ENCODE measurements at places on chromosomes 7 and 10.

GRCh38 chr7:26167303-26167934, 15.4 kb downstream of the NFE2L3 start:
- DNase-seq, result no peak

- DNase-seq, result no peak
These were observed 61.1 kb upstream of the ZMIZ1 start for GRCh38 chr10:79007421-79008319.

GRCh38 chr7:130758429-130759056, 24.5 kb upstream of the KLF14 start:
- DNase-seq, result no peak

GRCh38 chr7:130942211-130942964, 208.4 kb upstream of the KLF14 start:
- DNase-seq, result no peak

- no peak for DNase-seq
These were observed at the start of gene GNAI1 for GRCh38 chr7:80134536-80135308. Gene GNAI1 (plus strand): TSS chr7:80134831. CDS start chr7:80135161, 330 bp downstream.

- no peak for DNase-seq
These were observed 63.5 kb downstream of the MINDY3 start for GRCh38 chr10:15796762-15797161.

GRCh38 chr10:68253346-68253745, 21.4 kb upstream of the ATOH7 start:
- DNase-seq, result no peak

DNA sequence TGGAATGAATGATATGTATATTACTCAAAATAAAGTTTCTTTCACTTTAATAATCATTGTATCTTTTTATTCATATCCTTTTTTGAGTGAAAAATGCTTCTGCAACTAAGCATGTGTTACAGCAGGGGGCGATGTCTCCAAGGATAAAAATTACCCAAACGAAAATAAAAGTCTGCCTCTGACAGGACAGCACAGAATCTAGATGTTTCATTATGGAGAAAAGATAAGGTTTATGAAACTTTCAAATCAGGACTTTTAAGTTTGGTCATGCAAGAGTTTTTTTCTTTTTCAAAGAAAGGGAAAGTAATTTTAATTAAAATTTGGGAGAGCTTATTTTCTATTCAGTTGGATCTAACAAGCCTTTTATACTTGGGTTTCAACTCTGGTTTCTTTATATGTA, 48.4 kb downstream of the TES start:
- DNase-seq, result no peak

GRCh38 chr10:3857318-3857717, 72.3 kb upstream of the KLF6 start:
- no peak for DNase-seq

GRCh38 chr10:74255214-74255613, 104.2 kb downstream of the ADK start:
- DNase-seq, result no peak

- DNase-seq, result no peak
These were observed 109.9 kb downstream of the AHR start for GRCh38 chr7:17408245-17408903.

DNA sequence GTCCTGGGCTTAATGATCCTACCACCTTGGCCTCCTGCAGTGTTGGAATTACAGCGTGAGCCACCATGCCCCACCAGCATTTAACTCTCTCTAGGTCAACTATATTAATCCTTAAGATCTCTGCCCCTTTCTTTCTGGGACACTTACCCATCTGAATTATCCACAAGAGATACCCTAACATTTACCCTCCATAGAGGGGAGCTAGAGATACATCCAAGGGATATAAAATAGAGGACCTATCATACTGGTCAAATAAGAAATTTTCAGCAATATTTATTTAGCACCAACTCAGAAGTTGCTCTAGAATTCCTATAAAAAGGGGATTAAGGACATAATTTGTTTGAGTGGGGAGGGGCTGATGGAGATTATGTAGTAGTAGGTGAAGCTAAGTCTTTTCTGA, 96.5 kb downstream of the OTUD1 start:
- no peak for DNase-seq

DNA sequence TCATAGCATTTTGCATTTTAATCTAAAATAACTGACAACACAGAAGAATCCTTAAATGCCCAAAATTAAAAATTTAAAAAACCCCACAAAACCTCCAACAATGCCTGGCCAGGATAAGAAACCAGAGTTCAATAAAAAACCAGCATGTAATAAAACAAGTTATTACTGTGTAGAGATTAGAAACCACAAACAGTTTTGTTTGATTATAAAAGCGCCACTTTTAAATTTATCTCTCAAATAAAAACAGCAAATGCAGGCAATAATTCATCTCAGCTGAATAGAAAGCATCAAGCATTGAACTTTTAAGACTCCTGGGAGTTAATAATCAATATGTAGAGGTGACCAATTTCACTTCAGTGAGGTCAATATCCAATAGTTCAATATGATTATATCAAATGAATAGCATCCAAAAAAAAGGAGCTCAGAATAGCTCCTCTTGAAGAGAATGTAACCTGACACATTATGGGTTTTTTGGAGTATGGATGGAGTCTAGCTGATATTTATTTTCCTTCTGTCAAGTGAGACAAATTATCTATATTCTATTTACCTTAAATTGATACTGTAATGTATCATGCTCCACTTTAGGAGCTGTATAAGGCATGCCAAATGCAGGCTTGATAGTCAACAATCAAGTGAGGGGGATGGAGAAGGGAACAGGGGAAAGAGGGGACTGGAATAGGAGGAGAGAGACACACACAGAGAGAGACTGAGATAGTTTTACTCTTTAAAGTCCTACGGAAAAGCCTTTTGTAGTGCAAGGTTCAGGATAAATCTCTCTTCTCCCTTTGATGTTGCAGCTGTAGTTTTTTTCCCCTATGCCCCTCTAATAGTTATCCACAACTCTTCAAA, 130.9 kb downstream of the RSU1 start:
- no peak for DNase-seq

DNA sequence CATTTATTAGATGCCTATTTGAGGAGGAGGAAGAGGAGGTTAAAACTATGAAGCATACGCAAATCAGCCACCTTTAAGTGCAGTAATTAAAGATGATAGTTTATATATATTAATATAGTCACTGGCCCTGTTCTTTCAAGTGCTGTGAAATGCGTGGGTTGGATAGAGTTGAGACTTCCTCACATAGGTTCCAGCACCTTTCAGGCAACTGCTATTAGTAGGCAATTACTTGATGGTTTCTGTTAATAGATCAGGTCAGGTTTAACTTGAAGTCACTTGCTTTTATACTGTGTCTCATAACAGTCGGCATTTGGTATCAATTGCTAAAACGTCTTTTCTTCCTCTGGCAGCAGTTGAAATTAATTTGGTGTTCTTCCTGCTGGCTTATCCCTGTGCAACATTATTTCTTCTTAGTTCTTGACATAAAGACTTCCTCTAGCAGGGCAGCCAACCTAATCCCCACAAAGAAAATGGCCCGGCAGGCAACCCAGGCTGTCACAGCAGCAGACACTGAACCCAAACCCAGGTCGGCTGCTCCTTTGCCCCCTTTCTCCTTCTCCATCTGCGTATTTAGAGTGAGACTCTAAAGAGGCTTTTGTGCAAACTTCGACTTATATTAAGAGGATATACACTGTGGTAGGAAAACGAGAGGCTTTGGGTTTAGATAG, 35.3 kb upstream of the BET1 start:
- no peak for DNase-seq

DNA sequence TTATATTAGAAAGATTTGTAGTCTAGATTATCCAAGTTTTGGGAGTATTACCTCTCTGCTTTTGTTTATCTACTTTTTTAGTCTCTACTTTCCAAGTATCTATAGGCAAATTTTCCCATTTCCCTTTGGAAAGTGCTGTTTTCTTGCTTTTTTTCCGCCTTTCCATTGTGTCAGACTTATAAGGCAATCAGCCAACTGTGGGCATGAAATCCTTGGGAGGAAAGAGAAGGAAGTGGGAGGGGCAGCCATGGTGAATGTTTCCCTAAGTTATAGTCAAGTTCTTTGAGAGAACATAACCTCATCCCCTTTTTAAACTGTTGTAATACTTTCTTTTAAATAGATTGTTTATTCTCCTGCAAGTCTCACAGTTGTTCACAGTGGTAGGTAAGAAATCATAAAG, 52.6 kb downstream of the PTEN start:
- no peak for DNase-seq

- no peak for DNase-seq
These were observed 307.2 kb downstream of the HGF start for GRCh38 chr7:81462672-81463071.

GRCh38 chr7:13240349-13240748, 552.9 kb downstream of the ARL4A start:
- no peak for DNase-seq

- DNase-seq, result no peak
These were observed 28.8 kb upstream of the CCNJ start for GRCh38 chr10:96014473-96015102.

GRCh38 chr10:79038841-79039201, 29.9 kb upstream of the ZMIZ1 start:
- DNase-seq, result no peak

GRCh38 chr7:26081638-26082037, 70.4 kb upstream of the NFE2L3 start:
- no peak for DNase-seq

DNA sequence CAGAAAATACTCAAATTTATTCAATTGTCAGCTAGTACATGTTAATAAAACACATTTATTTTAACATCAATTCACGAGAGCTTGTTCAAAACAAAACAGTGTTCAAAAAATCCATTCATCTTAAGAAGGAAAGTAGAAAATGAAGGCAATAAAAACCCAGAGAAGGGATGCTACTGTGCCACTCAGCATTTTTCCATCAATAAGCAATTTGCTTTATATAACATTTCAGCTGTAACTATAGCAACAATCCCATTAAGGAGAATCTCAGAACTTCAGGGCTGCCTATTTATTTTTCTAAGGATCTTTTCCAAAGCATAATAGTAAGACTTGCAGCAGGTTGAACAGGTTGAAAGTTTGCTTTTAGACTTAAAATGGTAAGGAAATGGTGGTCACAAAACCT, 190.5 kb downstream of the PCLO start:
- DNase-seq, result no peak

DNA sequence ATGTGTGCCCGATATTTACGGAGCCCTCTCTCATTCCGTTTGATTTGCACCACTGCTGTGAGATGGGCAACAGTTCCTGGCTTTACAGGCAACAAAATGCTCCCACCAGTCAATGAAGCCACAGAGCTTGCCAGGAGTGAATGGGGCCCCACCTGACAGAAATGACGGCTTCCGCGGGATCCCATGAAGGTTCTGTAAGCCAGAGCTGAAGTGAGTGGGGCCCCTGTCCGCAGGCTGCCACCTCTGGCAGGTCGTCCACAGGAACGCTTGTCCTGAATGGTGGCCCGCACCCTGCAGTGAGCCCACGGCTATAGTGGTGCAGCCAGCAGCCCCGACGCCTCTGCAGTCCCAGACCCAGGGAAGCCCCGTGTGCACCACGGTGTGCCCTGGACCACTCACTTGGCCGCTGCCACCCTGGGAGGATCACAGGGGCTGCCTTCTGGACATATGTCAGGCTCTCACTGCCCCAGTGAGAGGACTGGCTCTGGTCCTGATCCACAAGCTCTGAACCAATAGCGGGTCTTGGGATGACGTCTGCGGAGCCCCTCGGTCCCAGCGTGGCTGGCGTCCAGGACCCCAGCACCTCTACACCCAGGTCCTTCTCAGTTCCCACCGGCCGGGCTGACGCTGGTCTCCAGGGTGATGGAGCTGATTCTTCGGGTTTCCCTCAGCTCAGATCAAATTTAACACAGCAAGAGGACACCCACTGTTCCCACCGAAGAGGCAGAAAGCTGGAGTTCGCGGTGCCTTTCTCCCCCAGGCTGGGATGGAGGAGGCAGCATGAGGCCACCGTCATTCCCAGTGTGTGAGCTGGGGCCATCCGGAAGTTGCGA, 511.9 kb downstream of the DNAJB6 start:
- DNase-seq, result no peak

GRCh38 chr7:41107330-41107937, 595.5 kb downstream of the INHBA start:
- DNase-seq, result no peak

DNA sequence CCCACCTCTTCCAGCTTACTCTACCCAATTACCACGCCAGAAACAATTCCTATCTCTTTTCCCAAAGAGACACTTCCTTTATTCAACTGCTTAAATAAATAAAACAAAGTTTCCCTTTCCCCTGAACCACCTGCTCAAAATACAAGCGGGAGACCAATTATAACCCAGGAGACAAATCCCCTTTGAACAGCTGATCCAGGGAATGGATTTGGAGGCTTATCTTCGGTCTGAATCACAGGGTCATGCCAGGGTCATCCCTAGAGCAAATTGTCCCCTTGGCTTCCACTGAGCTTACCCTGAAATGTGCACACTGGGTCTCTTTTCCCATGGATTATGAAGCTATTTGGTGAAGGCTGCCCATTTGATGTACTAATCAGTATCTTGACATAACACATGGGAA, 99.9 kb upstream of the JAZF1 start:
- no peak for DNase-seq

DNA sequence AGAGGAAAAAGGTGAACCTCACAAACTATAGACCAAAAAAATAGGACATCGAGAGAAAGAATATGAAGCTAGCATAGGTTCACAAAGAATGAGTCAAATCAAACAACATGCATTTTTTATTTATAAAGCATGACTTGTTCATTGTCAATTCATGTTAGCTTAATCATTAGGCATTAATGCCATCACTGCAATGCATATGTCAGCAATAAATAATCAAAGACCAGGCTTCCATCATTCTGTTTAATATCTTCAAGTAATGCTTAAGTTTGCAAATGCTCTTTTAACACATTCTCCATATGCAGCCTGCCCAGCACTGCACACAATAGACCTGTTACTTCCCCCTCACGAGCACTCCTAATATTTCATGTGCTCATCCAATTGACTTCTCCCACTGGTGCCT, 8.9 kb upstream of the MAGI2 start:
- DNase-seq, result no peak

- no peak for DNase-seq
These were observed 1.2 kb downstream of the CALML5 start for GRCh38 chr10:5497948-5498730.

DNA sequence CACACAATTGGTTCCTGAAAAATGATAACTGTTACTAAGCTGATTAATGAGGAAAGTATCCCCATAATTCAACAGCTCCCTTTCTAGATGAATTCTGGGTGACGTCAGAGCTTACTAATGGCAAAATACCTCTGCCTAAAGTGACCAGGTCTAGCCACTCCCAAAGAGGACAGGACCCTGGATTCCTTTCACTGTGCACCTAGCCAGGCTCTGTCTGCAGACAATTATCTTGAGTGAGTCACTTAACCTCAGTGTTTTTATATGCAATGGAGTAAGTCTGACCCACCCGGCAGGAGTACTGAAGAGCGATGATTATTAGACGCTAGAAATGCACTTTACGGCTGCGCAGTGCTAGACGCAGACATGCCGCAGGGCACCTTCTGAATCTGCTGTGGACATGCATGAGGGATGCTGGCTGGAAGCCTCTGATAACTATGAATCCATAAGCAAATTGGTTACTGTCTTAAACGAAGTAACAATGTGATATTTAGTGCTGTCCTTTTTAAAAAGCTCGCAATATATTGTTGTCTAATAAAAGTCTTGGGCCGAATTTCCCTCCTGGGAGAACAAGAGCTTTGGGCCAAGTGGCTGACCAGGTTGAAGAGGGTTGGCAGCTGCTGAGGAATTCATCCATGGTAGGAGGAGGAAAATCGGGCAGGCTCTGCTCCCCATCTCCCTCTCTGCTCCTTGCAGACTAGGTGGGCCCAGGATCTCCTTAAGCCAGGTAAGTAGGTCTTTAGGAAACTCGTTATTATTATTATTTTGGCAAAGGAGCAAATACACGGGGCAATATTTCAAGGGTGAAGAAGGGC, 4.6 kb upstream of the INPP5A start:
- no peak for DNase-seq

GRCh38 chr10:64529003-64529350, 1007.8 kb downstream of the REEP3 start:
- DNase-seq, result no peak

Measured in GM12891 (cell line).